ENCODE measurements at places on chromosomes 6 and 20.

DNA sequence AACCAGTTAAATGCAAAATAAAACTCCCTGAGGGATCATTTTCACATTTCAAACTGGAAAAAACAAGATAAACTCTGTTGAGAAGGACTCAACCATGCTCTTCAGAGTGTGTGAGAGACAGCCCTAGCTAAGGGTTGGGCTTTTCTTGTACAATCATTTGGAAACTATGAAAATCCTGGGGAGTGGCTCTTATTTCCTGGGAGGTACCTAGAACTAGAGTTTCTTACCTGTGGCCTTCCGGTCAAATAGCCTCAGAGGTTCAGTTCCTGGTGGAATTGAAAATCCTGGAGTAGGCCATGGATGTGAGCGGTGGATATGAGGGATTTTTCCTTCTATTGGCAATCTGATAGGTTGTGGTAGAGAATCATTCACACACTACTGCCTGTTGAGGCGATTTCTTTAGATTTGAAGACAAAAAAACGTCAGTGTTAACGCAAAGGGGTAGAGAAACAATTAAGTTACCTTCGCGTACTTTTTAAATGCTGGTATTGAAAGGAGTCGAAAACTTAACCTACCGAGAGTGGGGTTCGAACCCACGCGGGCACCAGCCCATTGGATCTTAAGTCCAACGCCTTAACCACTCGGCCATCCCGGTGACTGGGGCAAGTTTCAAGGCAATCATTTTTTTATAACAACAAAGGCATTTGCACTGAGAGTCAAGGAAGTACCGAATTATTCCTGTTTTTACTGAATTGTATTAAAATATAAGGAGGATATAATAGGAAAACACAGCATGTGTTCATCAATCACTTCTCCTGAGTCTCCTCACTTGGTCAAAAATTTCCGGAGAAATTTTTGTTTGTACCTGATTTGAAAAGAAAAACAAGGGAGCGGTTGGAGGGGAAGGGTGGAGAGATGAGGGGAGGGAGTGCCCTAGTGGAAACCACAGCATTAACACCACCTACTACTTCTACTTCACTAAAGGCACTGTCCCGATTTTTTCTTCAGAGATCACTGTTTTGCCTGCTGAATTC, 191.3 kb downstream of the OR2B2 start:
- DNase-seq = no peak

GRCh38 chr6:7332090-7332745, 19.2 kb upstream of the SSR1 start:
- DNase-seq = no peak

DNA sequence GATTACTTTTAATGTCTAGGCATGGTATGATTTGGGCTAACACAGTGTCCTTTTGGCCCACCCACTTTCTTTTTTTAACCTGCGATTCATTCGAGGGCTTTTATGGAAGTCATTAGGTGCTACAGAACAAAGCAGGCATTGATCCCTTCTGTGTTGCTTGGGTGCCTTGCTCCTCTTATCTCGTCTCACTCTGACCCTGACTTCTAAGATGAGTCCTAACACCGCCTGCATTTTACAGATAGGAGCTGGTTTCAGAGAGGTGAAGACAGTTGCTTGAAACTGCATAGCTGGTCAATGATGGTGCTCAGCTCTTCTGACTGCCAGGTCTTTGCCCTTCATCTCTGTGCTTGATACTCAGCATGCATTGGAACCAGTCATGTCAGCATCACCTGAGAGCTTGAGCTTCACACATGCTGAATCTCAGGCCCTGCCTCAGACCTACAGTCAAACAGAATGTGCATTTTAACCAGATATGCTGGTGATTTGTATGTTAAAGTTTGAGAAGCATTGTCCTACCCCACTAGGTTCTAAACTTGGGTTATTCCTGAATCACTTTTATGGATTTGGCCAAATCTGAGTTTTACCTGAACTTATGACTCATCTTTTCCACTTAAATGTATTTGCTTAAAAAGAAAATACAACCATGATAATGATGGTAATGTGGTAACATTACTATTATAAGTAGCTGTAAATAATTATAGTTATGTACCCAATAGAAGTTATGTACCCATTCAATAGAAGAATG, 142.3 kb downstream of the PLCB4 start:
- no peak for DNase-seq

DNA sequence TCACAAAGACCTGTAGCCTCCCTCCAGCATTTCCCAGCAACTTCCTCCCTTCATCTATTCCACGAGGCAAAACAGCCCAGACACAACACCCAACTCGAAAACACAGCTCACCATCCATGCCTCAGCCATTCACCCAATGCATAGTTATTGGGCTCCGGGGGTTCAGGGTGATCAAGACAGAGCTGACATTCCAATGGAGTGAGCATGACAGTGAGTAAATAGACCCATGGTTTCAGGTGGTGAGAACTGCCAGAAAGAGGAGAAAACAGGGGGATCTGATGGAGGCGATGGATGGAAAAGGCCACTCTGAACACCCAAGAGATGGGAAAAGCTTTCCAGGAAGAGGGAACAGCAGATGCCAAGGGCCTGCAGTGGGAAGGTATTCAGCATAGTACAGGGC, 5.9 kb downstream of the CASS4 start:
- DNase-seq = no peak

- no peak for DNase-seq
Measured at GRCh38 chr6:108694816-108695215, 134.1 kb downstream of the FOXO3 start.

- no peak for DNase-seq
Measured at GRCh38 chr6:125534430-125535263, 214.8 kb upstream of the HEY2 start.

- no peak for DNase-seq
Measured at GRCh38 chr6:130529569-130530149, 163.8 kb downstream of the TMEM200A start.

GRCh38 chr6:134288538-134289203, 29.2 kb downstream of the SGK1 start:
- DNase-seq = peak; percentile 6

GRCh38 chr6:139508023-139508422, 133.6 kb upstream of the CITED2 start:
- DNase-seq = no peak
